ENCODE measurements at places on chromosomes 5 and 9. TPM values are rescaled to one million over a fixed set of nuclear protein-coding genes. Genes with fewer than 3 reads are reported as not detected.

The PCDHGA2 gene
- polyA plus RNA-seq = 0.39 TPM

The RNF183 gene
- polyA plus RNA-seq = 0.15 TPM

The FUT7 gene
- polyA plus RNA-seq = not detected

The PCDHB2 gene
- polyA plus RNA-seq = 29.2 TPM

The FAM78A gene
- polyA plus RNA-seq = 4.1 TPM

The SLC36A2 gene
- polyA plus RNA-seq = 0.30 TPM

The SPINK4 gene
- not detected for polyA plus RNA-seq

The SOHLH1 gene
- polyA plus RNA-seq = 0.05 TPM

The HRH2 gene
- polyA plus RNA-seq = 10.2 TPM

The SPINK5 gene
- 0.97 TPM for polyA plus RNA-seq

The GABRP gene
- 4.0 TPM for polyA plus RNA-seq

The ACTL7B gene
- polyA plus RNA-seq = not detected

The DRD1 gene
- polyA plus RNA-seq = 0.05 TPM

The CEL gene
- polyA plus RNA-seq = 1.8 TPM

The SHOC1 gene
- polyA plus RNA-seq = not detected

The LRRC19 gene
- not detected for polyA plus RNA-seq

The RASEF gene
- 1.2 TPM for polyA plus RNA-seq

The KCNIP1 gene
- 0.36 TPM for polyA plus RNA-seq

The AGXT2 gene
- polyA plus RNA-seq = not detected

The SMIM32 gene
- polyA plus RNA-seq = 0.14 TPM

The FOXD4L3 gene
- not detected for polyA plus RNA-seq

The SLC34A1 gene
- not detected for polyA plus RNA-seq

The CYSRT1 gene
- polyA plus RNA-seq = 6.5 TPM

The NUTM2G gene
- polyA plus RNA-seq = 0.42 TPM

The SLC25A48 gene
- 1.3 TPM for polyA plus RNA-seq

The INSL6 gene
- polyA plus RNA-seq = not detected

The PCDHB3 gene
- 1.6 TPM for polyA plus RNA-seq

The JAKMIP2 gene
- 2.4 TPM for polyA plus RNA-seq

The CDO1 gene
- 47.1 TPM for polyA plus RNA-seq

The RECK gene
- 5.4 TPM for polyA plus RNA-seq

The POU5F2 gene
- 0.08 TPM for polyA plus RNA-seq

The MAMDC2 gene
- polyA plus RNA-seq = 6.4 TPM

The ECSCR gene
- polyA plus RNA-seq = 4.9 TPM

The C9orf50 gene
- polyA plus RNA-seq = not detected

The POC5 gene
- polyA plus RNA-seq = 9.5 TPM

The PCDHA1 gene
- polyA plus RNA-seq = 0.52 TPM

The NR4A3 gene
- 0.05 TPM for polyA plus RNA-seq

The APBA1 gene
- 0.39 TPM for polyA plus RNA-seq

The CCDC171 gene
- polyA plus RNA-seq = 0.39 TPM

The ROPN1L gene
- polyA plus RNA-seq = 0.24 TPM

The SLC6A3 gene
- polyA plus RNA-seq = 0.91 TPM
